ENCODE measurements at places on chromosomes 11 and 22.

DNA sequence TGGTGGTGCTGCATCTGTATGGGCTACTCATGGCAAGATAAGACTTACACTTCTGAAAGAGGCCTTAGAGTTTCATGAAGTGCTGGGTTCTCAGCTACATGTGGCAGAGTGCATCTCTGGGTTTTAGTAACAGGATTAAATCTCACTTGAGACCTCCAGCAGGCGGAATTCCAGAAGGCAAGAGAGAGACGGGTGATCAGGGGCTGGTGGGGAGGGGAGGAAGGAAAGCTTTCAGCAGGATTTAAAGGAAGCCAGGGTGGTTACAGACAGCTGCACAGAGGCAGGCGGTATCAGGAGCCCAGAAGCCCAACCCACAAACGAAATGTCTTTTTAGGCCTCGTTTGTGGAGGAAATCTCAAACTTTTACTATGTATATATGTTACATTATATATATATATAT is 56.2 kb upstream of the CD82 start:
- H3K36me3 ChIP-seq: no peaks in the 10 kb centered on the region
- H3K27ac ChIP-seq: no peak overlapping the region
- H3K4me3 ChIP-seq: no peak overlapping the region
- H3K4me1 ChIP-seq: no peaks in the 10 kb centered on the region
- no peak for DNase-seq

- H3K27ac ChIP-seq: no peak overlapping the region
- no peaks in the 10 kb centered on the region for H3K4me1 ChIP-seq
- DNase-seq: no peak
- no peak overlapping the region for H3K4me3 ChIP-seq
- H3K27me3 ChIP-seq: peaks cover 31% of the 10 kb centered on the region
- H3K36me3 ChIP-seq: no peaks in the 10 kb centered on the region
Measured at GRCh38 chr11:117586392-117586791, 210.6 kb downstream of the DSCAML1 start.

DNA sequence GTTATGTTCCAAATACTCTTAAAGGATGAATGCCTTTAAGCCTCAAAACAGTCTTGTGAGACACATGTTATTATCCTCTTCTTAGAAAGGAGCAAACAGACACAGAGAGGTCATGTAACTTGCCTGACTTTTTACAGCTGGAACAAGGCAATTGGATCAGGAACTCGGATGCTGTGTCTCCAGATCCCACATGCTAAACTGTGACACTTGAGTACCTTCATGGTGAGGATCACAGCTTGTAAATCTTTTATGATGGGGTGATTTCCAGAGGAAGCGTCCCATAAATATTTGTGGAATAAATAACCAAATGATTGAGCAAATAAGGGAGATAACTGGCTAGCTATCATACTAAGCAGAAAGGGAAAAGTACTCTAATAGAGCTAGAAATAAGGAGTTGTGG is 171.2 kb downstream of the C11orf91 start:
- no peaks in the 10 kb centered on the region for H3K4me1 ChIP-seq
- H3K27ac ChIP-seq: no peak overlapping the region
- H3K4me3 ChIP-seq: no peak overlapping the region

- H3K4me3 ChIP-seq: no peak overlapping the region
- no peaks in the 10 kb centered on the region for H3K27me3 ChIP-seq
- DNase-seq: no peak
- no peak overlapping the region for H3K27ac ChIP-seq
Measured at GRCh38 chr22:26845021-26845743, 187.8 kb downstream of the MIAT start.

- H3K27me3 ChIP-seq: peaks cover 5% of the 10 kb centered on the region
- H3K4me1 ChIP-seq: no peaks in the 10 kb centered on the region
- H3K27ac ChIP-seq: no peak overlapping the region
- H3K4me3 ChIP-seq: no peak overlapping the region
- H3K36me3 ChIP-seq: no peaks in the 10 kb centered on the region
Measured at GRCh38 chr11:9057007-9057406, 34.4 kb downstream of the SCUBE2 start.

DNA sequence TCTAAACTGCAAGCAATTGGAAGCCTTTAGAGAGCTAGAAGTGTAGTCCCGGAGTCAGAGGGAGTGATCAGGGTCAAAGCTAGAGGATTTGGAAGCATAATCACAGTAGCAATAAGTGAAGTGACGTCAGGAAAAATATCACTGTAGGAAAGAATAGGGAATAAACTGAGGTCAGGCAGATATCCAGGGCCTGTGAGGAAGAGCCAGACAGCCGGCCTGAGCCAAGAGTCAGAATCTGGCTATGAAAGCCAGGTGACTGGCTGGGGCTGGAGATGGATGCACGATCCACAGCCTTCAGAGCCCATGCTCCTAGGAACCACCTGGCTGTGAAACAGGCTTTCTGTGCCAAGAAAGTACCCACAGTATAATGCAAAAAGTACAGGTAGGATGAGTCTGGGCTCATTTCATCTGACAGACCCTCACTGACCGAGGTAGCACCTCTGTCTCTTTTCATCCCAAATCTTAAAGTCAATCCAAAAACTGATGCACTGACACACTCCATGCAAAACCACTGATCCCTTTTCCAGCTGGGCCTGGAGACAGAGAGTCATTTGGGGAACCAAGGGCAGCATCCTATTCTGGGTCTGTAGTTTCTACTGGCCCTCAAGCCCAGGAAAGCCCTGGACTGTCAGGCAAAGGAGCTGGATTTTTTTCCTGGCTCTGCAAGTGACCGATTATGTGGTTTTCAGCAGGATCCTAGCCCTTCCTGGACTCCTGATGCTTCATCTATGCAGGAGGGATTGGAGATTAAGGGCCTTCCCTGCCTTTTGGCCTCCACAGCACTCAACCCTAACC is 21.3 kb downstream of the TRIM66 start:
- H3K36me3 ChIP-seq: no peaks in the 10 kb centered on the region
- H3K27ac ChIP-seq: no peak overlapping the region
- H3K4me3 ChIP-seq: no peak overlapping the region
- H3K4me1 ChIP-seq: no peaks in the 10 kb centered on the region
- DNase-seq: no peak

DNA sequence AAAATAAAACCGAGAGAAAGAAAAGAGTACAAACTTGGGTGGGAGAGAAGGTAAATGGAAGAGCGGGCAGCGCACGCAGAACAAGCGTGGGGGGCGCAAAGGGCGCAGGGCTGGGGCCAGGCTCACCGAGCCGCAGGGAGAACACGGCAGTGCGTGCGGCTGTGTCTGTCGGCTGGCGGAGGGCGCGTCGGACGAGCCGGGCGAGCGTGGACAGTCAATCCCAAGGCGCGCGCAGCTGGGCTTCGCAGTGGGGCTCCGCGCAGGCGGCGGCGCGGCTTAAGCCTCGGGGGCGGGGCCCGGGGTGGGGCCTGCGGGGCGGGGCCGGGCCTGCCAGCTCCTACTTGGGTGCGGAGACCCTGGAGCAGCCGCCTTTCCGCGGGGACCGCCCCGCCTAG is at the start of gene UCP2:
UCP2 (minus strand) TSS at position 249 of the 395 bp plus-strand sequence. CDS start 4,465 bp downstream, outside the sequence.
- peaks cover 36% of the 10 kb centered on the region for H3K4me1 ChIP-seq
- H3K36me3 ChIP-seq: peaks cover 40% of the 10 kb centered on the region
- peak within 1 kb of the TSS; percentile 94 for H3K27ac ChIP-seq
- H3K4me3 ChIP-seq: peak within 1 kb of the TSS; percentile 61
- DNase-seq: peak; percentile 80
